ENCODE measurements at places on chromosomes 11 and 22.

DNA sequence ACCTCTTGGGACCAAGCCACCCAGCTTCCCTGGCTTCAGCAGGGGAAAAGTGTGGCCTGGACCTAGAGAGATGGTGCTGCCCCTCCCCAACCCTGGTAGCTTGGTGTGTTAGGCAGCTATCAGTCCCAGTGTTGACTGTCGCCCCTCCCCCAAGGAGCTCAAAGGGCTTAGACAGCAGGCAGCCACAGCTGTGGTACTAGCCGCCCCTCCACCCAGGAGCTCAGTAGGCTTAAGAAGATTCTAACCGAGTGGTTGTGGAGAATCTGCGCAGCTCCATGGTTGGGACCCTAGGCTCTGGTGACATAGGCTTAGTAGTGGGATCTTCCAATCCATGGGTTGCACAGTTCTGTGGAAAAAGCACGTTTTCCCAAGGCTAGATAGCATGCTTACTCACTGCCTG lies 458.4 kb upstream of the LRRC4C start:
- DNase-seq, result no peak

GRCh38 chr11:127098684-127099083 lies 98.1 kb upstream of the KIRREL3 start:
- no peak for DNase-seq

DNA sequence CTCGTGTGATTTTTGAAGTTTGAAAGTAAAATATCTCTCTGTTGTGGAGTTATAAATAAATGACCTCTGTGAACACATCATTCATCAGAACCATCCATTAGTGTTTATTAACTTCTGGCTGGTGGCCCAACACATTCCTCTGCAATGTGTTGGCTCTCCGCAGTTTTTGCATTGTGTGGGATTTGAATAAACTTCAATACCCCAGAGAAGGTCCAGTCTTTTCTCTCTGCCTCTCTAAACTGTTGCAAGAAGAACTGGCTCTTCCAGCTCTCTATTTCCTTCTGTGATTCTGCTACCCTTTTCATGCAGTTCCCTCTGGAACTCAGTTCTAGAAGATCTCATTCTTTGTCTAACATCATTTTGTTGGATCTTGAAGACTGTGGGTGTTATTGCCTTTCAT lies 125.0 kb upstream of the ARHGAP42 start:
- DNase-seq, result no peak

DNA sequence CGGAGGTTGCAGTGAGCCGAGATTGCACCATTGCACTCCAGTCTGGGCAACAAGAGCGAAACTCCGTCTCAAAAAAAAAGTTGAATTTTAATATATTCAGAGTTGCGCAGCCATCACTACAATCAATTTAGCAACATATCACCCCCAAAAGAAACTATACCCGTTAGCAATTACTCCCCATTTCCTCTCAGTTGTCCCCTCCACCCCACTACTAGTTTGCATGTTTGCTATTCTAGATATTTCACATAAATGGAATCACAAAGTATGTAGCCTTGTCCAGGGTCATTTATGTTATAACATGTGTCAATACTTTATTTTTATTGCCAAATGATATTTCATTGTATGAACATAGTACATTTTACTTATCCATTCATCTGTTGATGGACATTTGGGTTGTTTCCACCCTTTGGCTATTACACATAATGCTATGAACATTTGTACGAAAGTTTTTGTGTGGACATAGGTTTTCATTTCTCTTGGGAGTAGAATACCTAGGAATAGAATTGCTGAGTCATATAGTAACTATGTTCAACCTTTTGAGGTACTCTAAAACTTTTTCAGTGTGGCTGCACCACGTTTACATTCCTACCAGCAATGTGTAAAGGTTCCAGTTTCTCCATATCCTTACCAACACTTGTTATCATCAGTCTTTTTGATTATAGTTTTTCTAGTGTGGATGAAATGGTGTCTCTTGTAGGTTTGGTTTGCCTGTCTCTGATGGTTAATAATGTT lies 2.2 kb downstream of the ZNF143 start:
- no peak for DNase-seq

DNA sequence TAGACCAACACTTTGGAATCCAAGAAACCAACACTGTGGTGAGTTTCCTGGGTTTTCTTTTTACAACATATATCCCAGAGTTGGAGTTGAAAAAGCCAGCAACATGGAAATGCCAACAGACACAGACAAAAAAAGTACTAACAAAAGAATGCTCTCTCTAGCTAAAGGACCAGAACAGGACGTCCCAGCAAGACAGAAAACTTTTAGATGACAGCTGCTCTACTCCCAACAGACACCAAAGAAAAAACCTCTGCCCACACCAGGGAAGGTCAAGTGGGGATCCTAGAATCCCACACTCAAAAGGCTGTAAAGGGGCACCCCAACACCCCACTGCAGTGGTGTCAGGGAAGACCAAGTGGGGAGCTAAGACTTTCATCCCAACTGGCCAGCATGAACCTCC lies 23.3 kb downstream of the RRAS2 start:
- DNase-seq, result no peak

GRCh38 chr11:8826901-8827560 lies 84.0 kb upstream of the AKIP1 start:
- DNase-seq, result no peak

DNA sequence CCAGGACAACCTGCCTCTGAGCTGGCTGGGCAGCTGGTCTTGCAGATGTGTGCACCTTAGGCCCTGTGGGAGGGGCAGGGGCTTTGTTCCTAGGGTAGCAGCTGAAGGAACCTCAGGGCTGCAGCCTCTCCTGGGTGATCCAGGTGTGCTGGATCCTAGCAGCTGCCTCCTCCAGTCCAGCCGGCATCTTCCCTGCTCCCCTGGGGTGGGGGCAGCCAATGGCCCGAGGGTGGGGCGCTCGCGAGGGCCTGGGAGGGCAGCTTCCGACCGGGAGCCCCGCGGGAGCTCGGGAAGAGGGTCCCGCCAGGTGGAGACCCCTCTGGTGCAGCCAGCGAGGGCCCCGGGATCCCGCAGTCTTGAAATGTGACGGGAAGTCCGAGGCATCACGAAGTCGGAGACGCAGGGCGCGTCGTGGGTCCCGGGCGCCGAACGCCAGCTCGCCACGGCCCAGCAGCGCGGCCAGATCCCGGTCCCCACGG lies 1.7 kb downstream of the IFITM1 start:
- no peak for DNase-seq

- no peak for DNase-seq
Observed at GRCh38 chr11:9527481-9528135, 45.9 kb upstream of the WEE1 start.

GRCh38 chr11:65849771-65850216 lies 8.2 kb downstream of the CFL1 start:
- no peak for DNase-seq

- no peak for DNase-seq
Observed at GRCh38 chr11:134441281-134441680, 29.2 kb upstream of the B3GAT1 start.
